CD4-positive, alpha-beta T cell treated with Interleukin-17A for 4 hours (primary cell): ENCODE measurements at places on chromosomes 1 and 21.

DNA sequence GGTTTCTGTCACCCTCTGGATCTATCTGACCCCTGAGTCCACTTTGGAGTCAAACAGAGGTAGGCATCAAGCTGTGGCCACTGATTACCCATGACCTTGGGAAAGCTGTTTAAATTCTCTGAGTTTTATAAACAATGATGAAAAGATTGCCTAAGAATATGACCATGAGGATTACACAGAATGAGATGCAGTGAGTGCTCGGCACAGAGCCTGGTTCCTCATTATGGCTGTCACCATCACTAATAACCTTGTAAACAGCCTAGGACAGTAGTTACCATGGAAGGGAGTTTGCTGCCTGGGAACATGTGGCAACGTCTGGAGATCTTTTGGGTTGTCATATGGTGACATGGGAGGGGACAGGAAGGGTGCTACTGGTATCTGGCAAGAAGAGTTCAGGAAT lies 248.3 kb upstream of the KAZN start:
- DNase-seq = no peak

DNA sequence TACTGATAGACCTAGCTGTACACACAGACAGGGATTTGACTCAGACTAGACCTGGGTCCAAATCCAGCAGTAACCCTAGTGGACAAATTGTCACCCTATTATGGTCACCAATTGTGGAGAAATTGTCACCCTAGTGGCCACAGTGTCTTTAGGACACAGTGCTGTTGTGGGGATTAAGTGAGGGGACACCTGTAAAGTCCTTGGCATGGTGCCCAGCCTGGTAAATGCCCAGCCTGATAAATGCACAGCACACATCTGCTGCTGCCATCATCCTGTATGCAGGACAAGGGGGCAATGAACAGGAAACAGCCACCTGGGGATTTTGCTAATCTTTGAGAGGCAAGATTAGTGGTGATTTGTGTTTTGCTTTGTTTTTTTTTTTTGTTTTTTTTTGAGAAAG lies 2.3 kb downstream of the TMEM61 start:
- no peak for DNase-seq

GRCh38 chr1:54376430-54377039 lies 29.7 kb downstream of the SSBP3 start:
- DNase-seq = no peak

DNA sequence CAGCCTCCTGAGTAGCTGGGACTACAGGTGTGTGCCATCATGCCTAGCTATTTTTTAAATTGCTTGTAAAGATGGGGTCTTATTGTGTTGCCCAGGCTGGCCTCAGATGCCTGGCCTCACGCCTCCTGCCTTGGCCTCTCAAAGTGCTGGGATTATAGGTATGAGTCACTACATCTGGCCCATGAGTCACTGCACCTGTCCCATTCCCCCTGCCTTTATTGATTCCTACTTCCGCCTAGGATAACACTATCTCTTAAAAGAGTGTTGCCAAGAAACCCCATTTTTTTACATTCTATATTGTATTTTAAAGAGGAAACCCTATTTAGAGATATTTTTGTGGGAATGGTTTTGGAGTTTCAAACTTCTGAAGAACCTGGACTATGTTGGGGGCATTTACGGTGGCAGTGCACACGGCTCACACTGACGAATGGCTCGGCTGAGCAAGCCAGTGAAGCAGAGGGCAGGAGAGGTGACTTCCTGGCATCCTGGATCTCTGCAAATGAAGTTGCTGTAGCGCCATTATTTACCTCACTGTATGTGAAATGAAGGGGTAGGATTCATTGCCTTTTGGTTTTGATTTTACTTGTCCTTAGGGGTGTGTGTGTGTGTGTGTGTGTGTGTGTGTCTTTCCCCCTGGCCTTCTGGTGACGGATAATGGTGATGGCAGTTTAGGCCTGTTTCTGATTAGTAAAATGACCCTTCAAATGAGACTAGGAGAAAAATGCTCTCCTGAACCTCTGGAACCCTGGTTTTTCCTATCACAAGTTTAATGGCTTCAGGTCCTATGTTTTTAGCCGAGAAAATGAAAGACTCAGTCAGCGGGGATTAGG lies 22.5 kb downstream of the KIF26B start:
- DNase-seq = no peak

DNA sequence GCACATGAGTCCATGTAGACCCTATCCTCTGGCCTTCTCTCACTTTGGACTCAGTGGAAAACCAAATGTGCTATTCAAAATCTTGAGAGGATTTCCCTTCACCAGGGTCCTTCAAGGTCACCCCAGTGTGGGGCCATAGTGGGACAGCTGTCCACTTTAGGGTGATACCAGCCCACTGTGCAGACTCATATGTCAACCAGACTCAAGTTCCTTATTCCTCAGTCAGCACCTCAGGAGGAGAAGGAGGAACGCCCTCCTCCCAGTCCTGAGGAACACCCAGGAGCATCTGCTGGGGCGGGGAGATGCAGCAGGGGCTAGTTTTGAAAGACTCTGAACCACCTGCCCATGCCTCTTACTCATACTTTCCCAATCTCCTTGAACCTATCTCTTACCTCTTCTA lies 340.9 kb downstream of the MATN1 start:
- no peak for DNase-seq

GRCh38 chr1:10904396-10905358 lies 107.8 kb upstream of the TARDBP start:
- DNase-seq = peak; percentile 69

DNA sequence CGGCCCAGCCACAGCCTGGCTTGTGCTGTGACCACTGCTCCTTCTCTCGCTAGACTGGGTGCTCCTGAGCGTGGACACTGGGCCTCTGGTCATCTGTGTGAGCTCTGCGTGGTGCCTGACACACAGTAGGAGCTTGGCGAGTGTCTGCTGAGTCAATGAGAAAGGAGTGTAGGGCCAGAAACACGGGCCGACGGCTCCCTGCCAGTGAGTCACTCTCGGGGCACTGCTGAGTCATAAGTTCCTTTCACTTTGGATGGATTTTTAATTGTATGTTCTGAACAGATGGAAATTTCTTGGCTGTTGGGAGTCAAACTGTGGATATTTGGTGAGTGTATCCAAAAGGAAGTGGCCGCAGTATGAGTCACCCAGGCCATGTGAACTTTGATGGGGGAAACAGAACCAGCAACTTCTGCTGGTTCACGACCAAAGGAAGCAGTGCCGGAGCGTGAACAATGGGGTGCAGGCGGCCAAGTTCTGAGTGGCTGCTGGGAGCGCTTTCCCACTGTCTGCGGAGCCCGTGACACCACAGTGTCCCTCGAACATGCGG lies 41.0 kb upstream of the COL18A1 start:
- peak; percentile 16 for DNase-seq

DNA sequence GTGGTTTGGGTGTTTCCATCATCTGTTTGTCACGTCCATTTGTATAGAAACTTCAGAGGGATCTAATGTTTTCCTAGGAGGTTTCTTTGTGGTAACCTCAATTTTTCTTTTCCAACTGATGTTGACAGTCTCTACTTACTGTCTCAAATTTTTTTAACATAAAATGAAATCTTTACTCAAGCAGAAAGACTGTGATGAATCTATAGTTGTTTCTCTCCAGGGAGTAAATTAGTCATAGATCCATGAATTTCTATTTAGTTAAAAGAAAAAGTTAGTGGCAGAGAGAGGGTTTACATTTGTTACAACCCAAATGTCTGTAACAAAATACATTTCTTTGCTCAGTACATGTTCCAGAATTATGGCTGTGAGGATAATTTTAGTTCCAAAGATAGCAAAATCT lies 161.6 kb downstream of the DISP1 start:
- no peak for DNase-seq
